Activated effector memory CD4-positive, alpha-beta T cell treated with anti-CD3 and anti-CD28 coated beads, Interleukin-2, amount 50 U/mL, for 16 hours (primary cell): ENCODE measurements at places on chromosomes 16 and 17.

GRCh38 chr16:86395477-86395876, 114.8 kb upstream of the FOXF1 start:
- no peak for DNase-seq

GRCh38 chr16:84484579-84485254, 19.7 kb downstream of the MEAK7 start:
- DNase-seq = no peak

DNA sequence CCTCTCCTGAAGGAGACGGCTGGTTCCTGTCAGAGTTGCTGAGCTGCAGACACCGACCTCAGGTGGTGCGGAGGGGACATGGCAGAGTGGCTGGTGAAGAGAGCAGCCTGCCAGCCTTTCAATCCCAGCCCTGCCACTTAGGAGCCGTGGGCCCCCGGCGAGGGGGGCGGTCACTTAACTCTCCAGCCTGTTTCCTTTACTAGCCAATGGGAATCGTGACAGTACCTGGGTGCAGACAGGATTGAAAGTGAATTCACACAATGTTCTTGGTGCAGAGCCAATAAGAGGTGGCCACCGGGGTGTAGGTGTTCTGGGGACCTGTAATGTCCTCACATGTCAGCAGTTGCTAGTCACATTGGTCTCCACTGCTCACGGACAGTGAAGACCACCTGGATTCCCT, 13.5 kb downstream of the ACE start:
- no peak for DNase-seq

- DNase-seq = no peak
These were observed 197.7 kb downstream of the WWOX start for GRCh38 chr16:78297066-78297666.

- DNase-seq = no peak
These were observed 1.5 kb downstream of the SP2 start for GRCh38 chr17:47897561-47897960.
